ENCODE measurements at places on chromosomes 12 and 14. TPM values are rescaled to one million over a fixed set of nuclear protein-coding genes. Genes with fewer than 3 reads are reported as not detected.
A peak's percentile ranks its signal among the peaks of the same experiment; 100 is the strongest.

GRCh38 chr12:46959502-46959901, 119.9 kb upstream of the PCED1B start:
- no peak overlapping the region for H3K27ac ChIP-seq
- no peak overlapping the region for H3K4me3 ChIP-seq
- H3K4me1 ChIP-seq: peaks cover 33% of the 10 kb centered on the region
- DNase-seq: no peak

DNA sequence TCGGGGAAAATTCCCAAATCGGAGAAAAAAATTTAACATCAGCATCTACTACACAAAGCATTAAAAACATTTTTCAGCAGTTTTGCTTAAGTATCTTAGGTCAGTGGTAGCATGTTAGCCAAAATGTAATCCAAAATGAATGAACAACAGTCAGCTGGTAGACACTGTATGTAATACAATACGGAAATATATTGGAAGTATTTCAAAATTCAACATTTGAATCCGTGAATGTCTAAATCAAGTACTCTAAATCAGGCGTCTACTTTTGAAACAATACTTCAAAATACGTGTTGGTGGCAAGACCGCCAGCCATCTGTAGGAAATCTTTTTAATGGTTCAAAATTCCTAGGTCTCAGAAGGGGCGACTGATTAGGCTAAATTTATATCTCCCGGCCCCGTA, 1.1 kb downstream of the SCAF11 start:
- H3K4me3 ChIP-seq: peak overlapping the region; percentile 81
- no peak for DNase-seq
- no peaks in the 10 kb centered on the region for H3K36me3 ChIP-seq
- H3K27ac ChIP-seq: peak overlapping the region; percentile 100

- DNase-seq: no peak
- H3K36me3 ChIP-seq: no peaks in the 10 kb centered on the region
- H3K27ac ChIP-seq: no peak overlapping the region
- H3K4me3 ChIP-seq: no peak overlapping the region
Observed at GRCh38 chr12:96223411-96224218, 29.4 kb downstream of the ELK3 start.

DNA sequence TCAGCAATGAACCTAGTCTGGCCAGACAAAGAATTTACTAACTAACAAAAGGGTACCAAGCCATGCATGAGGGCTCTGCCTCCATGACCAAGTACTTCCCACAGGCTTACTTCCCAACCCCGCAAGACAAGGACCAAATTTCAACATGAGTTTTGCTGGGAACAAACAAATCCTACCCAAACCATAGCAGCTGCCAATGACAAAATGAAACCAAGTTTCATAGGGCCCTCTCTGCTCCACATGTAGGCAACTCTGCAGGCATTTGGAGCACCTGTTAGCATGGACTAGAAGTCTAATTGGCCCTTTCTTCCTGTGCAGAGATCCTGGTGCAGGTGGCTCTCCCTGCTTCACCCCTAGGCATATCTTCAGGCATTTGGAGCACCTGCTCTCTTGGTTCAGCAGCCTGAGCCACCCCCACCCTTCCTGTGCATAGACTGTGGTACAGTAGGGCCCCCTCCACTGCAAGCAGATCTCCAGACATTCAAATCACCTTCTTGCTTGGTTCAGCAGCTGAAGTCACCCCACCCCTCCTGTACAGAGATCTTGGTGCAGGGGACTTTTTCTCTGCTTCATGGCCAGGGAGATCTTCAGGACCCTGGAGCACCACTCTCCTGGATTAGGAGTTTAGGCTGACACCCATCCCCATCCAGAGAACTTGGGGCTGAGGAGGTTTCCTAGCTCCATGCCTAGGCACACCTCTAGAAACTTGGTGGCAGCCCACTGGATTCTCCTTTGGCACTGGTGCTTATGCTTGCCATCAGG, 308.7 kb downstream of the RPAP3 start:
- DNase-seq: no peak
- H3K27me3 ChIP-seq: no peaks in the 10 kb centered on the region
- peak overlapping the region; percentile 37 for H3K27ac ChIP-seq
- H3K4me1 ChIP-seq: no peaks in the 10 kb centered on the region

DNA sequence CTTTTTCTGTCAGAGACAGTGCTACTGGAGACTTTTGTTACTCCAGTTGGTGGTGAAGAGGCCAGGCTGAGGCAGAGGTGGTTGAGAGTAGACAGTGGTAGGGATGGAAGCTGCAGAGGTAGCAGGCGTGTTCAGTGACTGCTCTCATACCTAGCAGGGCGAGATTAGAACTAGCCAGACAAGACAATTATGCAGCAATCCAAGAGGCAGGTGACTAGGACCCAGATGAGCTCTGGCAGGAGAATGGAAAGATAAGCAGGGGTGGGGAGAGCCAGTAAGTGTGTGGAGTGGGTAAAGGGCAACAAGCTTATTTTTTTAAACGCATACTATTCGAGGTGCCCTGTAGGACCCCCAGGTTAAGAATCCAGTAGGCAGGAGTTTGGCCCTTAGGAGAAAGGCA, 4.8 kb downstream of the PPP1R36 start:
- H3K4me1 ChIP-seq: peaks cover 8% of the 10 kb centered on the region
- DNase-seq: no peak
- H3K27ac ChIP-seq: no peak overlapping the region
- H3K4me3 ChIP-seq: no peak overlapping the region

GRCh38 chr12:118312578-118312977, 60.1 kb downstream of the TAOK3 start:
- no peaks in the 10 kb centered on the region for H3K4me1 ChIP-seq
- H3K27ac ChIP-seq: no peak overlapping the region
- no peak for DNase-seq
- no peaks in the 10 kb centered on the region for H3K36me3 ChIP-seq

- H3K27ac ChIP-seq: no peak overlapping the region
- no peak for DNase-seq
- no peaks in the 10 kb centered on the region for H3K4me1 ChIP-seq
- peaks cover 3% of the 10 kb centered on the region for H3K36me3 ChIP-seq
- no peak overlapping the region for H3K4me3 ChIP-seq
- no peaks in the 10 kb centered on the region for H3K27me3 ChIP-seq
Observed at GRCh38 chr12:26622601-26623000, 210.4 kb downstream of the ITPR2 start.

GRCh38 chr12:62859321-62859737, 75.6 kb downstream of the PPM1H start:
- no peak overlapping the region for H3K4me3 ChIP-seq
- DNase-seq: no peak
- no peaks in the 10 kb centered on the region for H3K27me3 ChIP-seq
- H3K4me1 ChIP-seq: no peaks in the 10 kb centered on the region

DNA sequence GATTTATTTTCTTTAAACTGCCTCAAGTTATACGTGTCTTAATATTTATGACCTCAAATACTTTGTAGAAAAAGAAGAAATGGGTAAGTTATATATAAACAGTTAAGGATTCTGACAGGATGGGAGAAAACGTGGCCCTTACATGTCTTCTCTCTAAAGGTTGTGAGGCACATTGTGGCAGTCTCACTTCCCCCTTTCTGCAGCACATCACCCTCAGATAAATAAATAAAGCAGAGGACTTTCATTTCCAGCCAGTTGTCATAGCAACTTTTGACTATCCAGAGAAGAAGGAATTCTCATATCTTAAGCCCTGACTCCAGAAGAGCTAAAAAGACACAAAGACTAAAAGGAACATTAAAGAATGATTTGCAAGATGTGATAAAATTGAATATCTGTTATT, 28.8 kb upstream of the CEP83 start:
- H3K4me1 ChIP-seq: no peaks in the 10 kb centered on the region
- no peak for DNase-seq
- H3K4me3 ChIP-seq: no peak overlapping the region
- no peaks in the 10 kb centered on the region for H3K36me3 ChIP-seq

The RGS6 gene
- total RNA-seq: not detected

The MUCL1 gene
- not detected for total RNA-seq

The JPH4 gene
- total RNA-seq: 0.20 TPM
